ENCODE measurements at places on chromosomes 5 and 9.

DNA sequence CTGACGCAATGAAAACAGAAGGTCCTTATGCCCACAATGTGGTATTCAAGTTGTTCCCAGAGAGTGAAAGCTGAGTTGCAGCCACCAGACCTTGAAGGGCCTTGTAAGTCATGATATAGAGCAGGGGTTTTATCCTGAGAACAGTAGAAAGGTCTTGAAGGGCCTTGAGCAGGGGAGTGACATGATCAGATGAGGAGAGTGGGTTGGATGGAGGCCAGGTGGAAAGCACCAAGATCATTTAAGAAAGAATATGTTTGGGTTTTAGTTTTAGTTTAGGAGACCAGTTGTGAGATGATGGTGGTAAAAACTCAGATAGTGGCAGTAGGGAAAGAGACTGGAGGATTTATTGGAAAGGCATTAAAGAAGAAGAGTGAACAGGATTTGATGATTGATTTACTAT is 5.9 kb downstream of the ITGA2 start:
- DNase-seq = no peak

DNA sequence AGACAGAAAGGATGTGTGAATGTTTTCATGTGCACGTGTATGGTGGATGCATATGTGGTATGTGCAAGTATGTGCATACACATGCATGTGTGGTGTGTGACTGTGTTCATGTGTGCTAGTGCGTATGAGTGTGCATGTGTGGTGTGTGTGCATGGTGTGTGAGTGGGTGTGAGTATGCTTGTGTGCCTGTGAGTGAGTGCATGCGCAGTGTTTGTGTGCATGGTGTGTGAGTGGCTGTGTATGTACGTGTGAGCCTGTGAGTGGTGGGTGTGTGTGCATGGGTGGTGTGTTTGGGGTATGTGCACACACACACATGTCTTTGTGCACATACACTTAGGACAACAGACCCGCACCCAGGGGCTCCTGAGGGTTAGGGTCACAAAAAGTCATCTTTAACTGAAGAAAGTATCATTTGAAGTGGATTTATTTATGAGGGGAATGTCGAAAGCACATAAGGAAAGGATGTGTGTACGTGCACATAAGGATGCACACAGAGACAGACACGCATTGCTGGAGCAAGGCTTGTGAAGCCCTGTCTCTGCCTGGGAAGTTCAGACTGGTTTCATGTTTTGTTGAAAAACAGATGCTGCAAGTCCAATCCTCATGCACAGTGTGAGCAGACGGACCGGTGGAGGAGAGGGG is 237.0 kb downstream of the SYK start:
- DNase-seq = no peak

DNA sequence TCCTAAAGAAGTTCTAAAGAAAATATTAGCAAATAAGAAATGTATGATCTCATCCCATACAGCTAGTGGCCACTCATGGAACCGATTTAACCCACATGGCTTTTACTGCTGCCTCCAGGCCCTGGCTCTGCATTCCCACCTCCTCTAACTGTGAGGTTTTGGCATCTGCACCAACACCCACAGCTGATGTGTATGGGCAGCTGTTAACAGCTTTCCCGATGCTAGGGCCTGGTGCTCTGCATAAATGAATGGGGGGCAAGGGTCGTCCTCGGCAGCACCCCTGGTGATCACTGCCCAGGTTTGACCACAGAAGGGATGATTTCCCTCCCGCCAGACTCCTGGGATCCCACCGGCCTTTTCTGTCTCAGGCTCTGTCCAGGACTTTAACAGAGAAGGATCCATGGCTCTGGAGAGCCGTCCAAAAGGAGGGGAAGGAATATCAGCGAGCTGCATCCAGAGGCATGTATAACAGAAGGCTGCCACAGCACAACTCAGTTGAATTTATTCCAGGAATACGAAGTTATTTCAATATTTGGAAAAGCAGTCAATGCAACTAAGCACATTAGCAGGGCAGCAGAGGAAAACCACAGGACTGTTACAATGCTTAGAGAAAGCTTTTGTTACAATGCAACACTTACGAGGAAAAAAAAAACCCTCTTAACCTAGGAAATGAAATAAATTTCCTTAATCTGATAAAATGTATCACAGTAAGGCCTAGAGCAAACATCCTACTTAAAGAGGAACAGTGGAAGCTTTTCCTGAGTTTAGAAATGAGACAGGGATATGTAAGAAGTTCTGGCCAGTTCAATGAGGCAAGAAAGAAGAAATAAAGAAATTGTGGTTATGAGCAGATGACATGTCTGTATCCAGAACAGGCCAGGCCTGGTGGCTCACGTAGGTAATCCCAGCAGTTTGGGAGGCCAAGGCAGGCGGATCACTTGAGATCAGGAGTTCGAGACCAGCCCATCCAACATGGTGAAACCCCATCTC is 63.1 kb downstream of the NACC2 start:
- DNase-seq = no peak

GRCh38 chr9:90458485-90458884 is 184.1 kb downstream of the DIRAS2 start:
- no peak for DNase-seq

GRCh38 chr5:66863243-66864170 is 267.3 kb downstream of the MAST4 start:
- DNase-seq = no peak

GRCh38 chr5:163467682-163468081 is 7.2 kb downstream of the HMMR start:
- no peak for DNase-seq

DNA sequence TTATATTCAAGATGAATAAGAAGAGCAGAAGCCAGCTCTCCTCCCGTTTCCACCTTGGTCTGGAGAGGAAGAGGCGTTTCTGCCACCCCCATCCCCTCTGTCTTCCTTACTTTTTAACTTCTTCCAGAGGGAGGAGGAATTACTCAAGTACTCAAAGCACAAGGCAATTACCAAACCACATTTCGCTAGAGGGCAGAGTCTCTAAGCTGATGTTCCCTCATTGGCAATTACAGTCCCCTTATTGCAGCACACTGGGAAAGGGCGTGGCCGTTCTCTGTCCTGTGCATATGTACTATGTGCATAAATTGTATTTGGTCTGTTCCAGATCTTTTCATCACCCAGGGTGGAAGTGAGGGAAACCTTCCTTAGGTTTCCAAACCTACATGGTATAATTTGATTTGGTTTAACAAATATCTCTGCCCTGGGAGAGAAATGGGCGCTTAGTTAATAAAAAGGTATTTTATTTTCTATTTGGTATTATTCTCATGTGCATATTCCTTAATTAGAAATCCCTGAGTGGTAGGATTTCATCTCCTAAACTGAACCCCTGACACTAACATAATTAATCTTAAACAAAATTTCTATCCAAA is 29.8 kb upstream of the ALDOB start:
- DNase-seq = peak; percentile 44

DNA sequence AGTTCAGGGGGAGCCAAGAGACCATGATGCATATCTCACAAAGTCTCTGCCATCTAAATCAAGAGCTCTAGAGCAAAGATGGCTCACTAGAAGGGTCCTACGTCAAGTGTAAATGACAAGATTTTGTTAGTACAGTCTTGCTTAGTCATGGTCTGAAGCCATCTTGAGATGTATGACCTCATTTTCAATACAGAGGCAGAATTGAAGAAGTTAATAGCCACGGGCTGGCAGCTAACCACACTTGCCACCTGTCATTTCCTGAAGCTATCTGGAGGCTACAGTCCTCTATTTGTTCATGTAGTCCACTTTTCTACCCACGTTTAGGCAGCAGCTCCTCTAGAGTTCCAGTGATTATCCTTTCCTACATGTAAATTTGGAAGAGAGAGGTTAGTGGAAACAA is 231.7 kb upstream of the CDH12 start:
- DNase-seq = no peak

DNA sequence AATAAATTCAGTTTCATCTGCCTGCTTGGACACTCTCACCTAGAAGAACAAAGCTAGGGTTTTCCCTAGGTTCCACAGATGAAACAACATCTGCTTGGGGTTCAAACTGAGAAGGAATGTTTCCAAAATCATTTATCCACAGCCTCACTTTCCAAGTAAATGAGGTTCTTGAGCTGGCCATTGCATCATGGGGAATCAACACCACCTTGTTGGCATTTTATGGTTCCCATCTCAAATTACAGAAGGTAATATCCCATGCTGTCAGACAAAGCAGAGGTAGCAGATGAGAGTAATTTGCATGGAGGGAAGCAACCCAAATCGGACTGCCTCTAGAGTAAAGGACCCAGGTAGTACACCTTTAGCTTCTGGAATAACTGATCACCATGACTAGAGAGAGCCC is 10.5 kb upstream of the NR4A3 start:
- DNase-seq = no peak

- no peak for DNase-seq
These were observed 202.3 kb downstream of the AOPEP start for GRCh38 chr9:94928691-94929368.

DNA sequence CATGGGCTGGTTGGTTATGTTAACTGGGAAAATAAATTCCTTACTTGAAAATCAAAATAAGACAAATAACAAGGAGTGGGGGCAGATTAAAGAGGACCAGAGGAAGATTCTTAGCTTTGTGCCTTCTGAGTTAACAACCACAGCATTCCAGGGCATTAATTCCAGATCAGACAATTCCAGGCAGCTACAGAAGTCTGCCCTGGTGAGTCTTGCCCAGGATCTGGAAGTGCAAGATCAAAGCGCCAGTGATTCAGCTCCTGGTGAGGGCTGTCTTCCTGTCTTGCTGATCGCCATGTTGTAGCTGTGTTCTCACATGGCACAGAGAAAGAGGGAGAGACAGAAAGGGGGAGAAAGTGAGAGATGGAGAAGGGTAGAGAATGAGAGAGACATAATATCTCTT is 65.6 kb downstream of the ANXA2R start:
- no peak for DNase-seq

DNA sequence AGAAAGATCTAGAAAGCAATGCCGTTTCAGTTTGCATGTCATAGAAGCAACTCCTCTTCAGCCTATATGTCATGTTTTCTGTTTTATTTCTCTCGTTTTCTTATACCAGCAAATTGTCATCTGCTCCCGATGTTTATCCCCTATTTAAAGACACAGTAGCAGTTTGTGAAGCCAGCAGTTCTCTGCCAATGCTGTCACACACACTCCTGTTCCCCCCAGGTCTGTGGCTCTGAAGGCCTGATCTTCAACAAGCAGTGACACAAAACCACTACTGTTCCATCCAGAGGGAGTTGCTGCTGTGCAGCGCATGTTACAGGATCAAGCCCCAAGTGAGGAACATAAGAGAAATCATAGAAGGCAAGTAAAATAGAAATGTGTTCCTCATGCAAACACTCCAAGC is 364.1 kb upstream of the SLC30A5 start:
- no peak for DNase-seq

DNA sequence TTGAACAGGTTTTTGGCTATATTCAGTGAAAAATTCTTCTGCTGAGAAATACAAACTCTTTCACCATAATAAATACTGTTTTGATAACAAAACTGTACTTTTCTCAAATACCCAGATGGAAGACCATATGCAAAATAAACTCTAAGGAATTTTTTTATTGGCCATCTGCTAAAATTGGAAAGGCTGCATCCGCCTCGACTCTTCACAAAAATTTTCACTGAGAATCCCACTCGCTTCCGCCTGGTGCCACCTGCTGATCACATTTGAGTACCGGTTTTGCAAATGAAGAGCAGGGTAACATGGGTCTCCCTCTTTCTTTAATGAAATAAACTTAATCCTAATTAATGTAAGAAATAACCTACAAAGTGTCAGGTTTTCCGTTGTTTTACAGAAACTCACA is 76.4 kb downstream of the TTLL11 start:
- no peak for DNase-seq

DNA sequence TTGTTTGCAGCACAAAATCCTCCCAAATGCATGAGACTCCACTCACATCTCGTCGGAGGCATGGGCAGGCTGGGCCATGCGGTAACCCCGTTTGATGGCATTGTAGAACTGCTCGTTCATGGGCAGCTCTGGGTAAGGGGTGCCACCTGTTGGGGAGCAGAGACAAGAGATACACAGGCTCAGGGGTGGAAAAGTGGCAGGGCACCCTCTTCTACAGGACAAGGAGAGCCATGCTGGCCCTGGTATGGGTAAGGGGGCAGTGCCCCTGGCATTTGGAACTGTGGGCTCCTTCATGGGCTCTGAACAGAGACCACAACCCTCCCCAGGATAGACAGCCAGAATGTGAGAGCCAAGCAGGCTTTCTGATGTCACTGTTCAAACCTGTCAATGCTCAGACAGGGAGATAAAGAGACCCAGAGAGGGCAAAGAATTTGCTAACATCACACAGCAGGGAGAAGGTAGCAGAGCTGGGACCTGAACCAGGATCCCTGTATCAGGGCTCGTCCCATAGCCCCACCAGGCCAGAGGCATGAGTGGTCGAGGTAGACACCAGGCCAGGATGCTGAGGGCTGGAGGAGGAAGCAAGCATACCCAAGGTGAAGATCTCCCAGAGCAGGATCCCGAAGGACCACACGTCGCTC is 33.2 kb upstream of the CSF1R start:
- DNase-seq = no peak

GRCh38 chr5:82882316-82882715 is 194.9 kb downstream of the TMEM167A start:
- no peak for DNase-seq

- DNase-seq = no peak
These were observed 288.8 kb upstream of the ADAMTSL1 start for GRCh38 chr9:18185196-18185595.

- no peak for DNase-seq
These were observed 77.6 kb downstream of the LIFR start for GRCh38 chr5:38478878-38479277.

GRCh38 chr9:125509476-125509875 is 197.5 kb downstream of the MAPKAP1 start:
- no peak for DNase-seq

DNA sequence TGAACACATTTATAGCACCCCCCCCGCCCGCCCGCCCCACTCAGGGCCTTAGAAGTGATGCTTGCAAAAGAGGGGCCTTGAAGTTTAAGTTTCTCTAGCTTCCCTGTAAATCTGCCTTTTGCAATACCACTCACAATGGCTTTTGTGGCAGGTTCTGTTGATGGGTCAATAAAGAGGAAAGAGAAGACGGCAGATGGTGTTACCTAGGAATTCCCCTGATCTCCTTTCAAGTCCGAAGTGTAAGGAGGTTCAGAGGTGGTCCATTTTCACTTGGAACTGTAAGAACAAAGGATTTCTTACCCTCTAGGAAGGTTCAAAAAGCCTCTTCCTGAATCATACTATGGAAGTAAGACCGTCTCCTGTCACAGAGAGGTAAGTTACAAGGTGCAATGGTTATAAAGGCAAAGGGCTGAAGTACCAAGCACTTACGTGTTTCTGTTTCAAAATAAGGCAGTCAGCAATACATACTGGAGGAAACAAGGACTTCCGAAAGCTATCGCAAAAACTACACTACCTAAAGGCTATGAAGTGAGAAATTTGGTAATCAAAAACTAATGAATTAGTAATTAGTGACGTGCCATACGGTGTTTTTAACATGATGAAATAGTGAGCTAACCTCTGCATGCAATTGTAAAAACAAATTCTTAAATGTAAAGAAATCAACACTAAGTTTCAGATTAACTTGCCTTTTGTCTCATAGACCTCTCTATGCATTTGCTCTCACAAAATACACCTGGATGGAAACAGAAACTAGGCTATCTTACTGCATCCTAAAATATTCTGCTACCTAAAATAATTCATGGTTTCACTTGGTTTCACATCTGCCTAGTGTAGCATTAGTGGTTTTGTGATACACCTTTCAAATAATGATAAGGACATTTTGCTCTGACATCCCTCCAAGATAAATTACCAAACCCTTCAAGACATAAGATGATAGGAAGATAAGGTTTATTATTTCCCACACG is 589.4 kb upstream of the FAM174A start:
- DNase-seq = no peak
